Frontal cortex (tissue), 4 donors: ENCODE measurements at places on chromosomes 3 and 15. TPM values are rescaled to one million over a fixed set of nuclear protein-coding genes. Genes with fewer than 3 reads are reported as not detected.

DNA sequence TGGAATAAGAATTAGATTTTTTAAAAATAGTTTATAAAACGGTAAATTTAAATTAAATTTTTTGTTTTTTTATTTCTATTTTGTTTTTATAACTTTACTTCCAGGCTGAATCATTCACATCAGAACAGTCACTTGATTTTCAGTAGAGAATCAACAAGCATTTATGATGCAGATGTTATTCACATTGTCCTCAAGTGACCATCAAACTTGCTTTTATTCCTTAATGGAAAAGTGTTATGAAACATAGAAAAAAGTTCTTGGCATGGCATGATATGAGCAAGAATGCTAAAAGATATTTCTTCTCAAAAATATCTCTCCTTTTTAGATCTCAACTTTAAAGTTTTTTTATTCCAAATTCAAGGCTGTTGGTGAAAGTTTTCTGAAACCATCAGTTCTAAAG is 70.9 kb upstream of the TGFBR2 start:
- DNase-seq = no peak

DNA sequence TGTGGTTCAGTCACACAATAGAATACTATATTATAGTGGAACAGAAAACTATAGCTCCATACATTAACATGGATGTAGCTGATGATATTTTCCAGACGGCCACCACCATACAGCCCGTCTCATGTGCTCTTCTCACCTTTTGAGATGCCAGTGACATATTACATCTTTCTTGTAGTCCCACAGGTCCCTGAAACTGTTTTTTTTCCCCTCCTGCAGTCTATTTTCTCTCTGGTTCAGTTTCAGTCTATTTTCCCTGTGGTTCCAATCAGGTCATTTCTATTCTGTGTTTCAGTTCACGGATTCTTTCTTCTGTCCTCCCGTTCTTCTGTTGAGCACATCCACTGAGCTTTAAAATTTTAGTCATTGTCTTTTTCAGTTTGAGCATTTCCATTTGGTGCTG is 72.2 kb downstream of the PPCDC start:
- DNase-seq = no peak

DNA sequence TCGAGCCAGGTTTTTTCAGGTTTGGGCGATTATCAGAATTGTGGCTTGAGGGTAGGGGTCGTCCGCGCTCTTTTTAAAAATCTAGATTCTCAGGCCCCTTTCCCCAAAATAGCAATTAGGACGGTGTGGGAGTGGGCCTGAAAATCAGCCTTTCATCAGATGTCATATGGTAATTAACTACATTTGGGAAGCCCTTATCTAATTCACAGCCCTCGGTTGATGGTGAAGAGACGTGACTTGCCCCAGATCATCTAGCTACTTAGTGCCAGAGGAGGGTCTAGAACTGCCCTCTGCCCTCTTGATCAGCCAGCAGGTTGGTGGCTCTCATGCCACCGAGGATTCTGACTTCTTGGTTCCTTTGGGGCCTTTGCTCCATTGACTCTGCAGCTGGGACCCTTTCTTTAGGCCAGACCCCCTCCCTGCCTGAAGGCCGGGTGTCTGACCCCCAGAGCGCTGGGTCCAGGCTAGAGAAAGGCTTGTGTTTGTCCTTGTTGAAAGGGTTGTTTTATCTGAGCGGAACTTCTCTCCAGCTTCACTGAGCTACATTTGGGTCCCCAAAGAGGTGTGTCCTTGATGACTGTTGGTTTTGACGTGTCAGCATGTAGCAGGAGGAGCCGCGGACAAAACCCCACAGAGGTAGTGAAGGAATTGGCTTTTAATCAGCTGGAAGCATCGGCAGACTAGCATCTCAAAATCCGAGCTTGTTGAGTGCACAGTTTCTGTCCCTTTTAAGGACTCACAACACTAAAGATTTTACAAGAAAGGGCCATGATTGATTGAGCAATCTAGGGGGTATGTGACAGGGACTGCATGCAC is 857 bp downstream of the AEN start:
- DNase-seq = no peak

GRCh38 chr3:79885407-79885806 is 117.6 kb upstream of the ROBO1 start:
- DNase-seq = no peak

CPNE9 gene
- 0.41 TPM for total RNA-seq

DNA sequence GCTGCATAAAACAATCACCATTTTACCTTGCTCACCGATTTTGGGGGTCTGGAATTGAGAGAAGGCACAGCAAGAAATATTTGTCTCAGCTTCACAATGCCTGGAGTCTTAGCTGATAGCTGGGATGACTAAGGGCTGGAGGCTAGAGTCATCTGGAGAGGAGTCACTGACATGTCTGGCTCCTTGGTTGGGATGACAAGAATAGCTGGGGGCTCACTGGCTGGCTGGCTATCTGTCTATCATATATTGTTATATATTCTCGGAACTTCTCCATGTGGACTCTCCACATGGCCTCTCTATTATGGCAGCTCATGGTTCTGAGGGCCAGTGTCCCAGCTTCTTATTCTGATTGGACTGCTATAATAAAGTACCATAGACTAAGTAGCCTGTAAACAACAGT is 20.0 kb upstream of the TRIM71 start:
- no peak for DNase-seq

DNA sequence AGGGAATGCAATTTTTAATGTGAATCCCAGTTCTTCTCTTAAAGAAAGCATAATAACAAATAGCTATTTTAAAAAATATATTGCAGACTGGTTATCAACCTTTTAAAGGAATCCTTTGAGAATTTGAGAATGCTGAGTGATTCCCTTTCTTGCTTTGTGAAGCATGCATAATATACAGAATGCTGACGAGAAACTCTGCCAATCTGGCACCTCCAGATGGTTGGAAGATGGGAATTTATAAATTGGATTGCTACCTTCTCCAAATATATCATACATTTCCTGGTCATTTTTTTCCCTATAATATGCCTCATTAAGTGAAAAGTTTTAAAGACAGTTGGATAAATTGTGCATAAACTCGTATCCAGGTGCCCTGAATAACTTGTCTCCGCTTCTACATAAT is 333.9 kb upstream of the ARPP21 start:
- no peak for DNase-seq

DNA sequence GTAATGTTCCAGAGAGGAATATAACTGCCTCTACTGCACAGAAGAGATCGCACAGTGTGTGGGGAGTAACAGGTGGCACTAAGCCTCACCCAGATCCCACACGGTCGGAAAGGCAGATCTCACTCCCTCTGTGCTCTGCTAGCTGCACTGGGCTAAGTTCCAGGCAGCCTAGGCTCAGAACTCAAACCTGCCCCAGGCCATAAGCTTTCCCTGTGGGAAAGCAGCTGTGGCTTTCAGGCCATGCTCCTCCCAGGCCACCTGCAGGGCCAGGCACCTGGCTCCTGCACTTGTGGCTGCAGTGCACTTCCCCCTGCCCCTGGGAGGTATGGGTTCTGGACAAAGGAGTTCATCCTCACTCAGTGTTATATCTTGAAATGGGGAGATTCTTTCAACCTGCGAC is 27.5 kb downstream of the PCCB start:
- DNase-seq = no peak

DNA sequence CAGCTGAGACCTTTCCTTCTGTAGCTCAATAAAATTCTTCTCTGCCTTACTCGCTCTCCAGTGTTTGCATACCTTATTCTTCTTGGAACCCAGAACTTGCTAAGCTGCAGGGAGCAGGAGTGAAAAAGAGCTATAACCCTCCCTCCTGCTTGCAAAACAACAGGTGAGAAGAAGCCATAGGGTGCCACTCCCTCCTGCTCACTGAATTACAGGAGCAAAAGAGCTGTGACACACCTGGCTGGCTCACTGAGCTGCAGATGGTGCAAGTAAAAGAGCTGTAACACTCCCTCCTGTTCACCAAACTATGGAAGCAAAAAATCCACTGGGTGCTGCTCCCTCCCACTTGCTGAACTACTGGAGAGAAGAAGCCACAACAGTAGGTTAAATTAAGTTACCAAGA is 44.2 kb upstream of the C2CD4B start:
- no peak for DNase-seq

HRH1 gene
- total RNA-seq = 2.0 TPM

DNA sequence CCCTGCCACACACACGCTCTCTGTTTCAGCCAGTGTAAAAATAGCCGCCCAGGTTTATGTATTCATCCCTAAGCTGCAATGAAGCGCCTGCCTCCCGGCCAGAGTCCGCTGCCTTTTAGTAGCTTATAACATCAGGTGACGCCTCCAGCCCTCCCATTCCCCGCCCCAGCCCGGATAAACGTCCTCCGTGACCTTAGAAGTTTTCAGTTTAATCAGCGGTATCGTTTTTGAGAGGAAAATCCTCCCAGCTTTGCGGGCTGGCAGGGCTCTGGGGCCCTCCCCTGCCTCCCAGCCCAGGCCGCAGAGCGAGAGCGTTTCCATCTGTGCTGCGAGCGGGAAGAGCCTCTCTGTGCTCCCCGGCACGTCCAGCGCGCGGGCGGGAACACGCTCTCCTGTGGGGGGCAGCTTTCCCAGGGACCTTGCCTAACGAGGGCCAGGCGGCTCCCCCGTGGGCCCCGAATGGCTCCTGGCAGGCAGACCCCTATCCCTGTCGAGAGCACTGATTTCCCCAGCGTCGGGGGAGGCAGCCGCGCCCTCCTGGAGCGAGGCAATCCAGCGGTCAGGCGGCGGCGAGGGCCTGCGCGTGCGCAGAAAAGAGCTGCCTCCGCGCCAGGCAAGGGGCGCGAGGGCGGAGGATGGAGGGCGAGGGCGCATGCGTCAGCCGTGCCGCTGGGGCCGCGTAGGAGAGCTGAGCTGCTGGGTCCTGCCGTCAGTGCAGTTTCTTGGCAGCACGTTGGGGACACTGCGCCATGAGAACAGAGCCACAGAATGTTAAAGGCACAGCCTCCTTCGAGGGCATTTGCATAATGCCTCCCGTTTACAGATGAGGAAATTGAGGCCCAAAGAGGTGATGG is 71.1 kb downstream of the CCNL1 start:
- peak; percentile 88 for DNase-seq

VPS13C gene
- total RNA-seq = 95.4 TPM

DNA sequence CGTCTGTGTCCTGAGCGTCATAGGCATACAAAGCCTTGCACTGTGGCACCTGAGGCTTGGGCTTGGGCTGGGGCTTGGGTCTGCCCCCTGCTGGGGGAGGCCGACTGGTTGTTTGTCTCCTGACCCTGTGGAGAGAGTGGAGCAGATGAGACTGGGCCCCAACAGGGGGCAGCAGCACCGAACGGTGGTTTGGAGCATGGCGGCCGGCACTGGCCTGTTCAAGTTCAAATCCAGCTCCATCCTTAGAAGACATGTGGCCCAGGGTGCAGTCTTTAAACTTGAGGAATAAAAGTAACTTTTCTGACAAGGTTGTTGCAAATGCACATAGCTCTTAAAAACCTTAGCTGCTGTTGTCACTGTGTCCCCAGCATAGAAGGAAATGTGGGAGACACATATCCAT is 33.3 kb downstream of the CCNB2 start:
- no peak for DNase-seq

TRPM1 gene
- not detected for total RNA-seq

CRABP1 gene
- total RNA-seq = 13.9 TPM

GRCh38 chr3:188944108-188944507 is 227.7 kb upstream of the TPRG1 start:
- no peak for DNase-seq

DNA sequence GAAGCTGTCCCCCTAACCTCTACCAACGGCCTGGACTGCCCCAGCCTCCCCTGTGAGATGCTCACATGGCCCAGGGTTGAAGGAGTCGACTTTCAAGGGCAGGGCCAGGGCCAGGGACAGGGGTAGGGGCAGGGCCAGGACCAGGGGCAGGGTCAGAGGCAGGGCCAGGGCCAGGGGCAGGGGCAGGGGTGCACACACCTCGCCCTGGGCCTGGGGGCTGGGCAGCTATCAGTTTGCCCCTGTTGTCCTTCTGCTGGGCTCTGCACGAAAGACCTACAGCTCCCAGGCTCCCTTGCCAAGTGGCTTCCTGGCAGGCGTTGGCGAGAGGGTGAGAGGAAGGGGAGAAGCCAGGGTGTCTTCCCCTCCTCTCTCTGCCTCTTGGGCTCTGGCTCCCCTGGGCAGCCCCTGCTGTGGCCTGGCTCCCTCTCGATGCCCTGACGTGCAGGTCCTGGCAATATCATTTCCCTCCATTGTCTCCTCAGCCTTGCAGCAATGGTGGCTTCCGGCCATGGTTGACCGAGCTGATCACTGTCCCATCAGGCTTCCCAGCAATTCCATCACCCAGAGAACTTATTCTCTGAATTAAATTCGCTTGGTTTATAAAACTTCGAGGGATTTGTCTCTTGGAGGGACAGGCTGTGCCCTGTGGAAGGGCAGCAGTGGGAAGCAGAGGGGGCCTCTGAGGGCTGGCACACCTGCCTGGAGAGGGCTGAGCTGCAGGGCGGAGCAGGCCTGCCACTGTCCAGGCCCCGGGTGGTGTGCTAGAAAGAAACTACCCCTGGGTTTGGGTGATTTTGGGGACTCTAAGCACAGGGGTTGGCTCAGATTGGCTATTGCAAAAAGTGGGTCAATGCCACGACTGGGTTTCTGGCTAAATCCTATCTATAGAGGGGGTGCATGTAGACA is 13.9 kb downstream of the PRR23E start:
- DNase-seq = no peak

CD96 gene
- total RNA-seq = not detected

- no peak for DNase-seq
Observed at GRCh38 chr3:27378331-27378730, 9.1 kb upstream of the NEK10 start.

- DNase-seq = no peak
Observed at GRCh38 chr3:8307545-8308110, 194.0 kb upstream of the LMCD1 start.

DNA sequence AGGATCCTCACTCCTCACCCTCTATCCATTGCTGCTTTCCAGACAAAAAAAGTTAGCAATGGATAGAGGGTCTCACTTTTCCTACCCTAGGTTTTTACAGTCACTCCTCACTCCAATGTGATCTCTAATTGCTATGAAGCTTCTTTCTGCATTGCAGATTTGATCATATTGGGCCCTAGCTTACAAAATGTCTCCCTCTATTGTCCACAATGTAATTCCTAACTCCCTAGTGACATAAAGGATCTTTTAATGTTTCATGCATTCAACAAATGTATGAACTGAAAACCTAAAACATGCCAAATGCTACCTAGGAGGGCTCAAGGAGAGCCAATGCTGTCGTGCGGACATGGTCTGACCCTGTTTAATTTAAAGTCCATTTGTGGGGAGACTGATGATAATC is 234.8 kb downstream of the CADM2 start:
- DNase-seq = no peak

- peak; percentile 53 for DNase-seq
Observed at GRCh38 chr3:6860954-6861624, at the start of gene GRM7. Gene GRM7, plus strand, starts transcription at chr3:6861115.

- no peak for DNase-seq
Observed at GRCh38 chr3:29775340-29775739, 494.5 kb downstream of the RBMS3 start.

GRCh38 chr15:62212741-62213140 is 47.7 kb upstream of the C2CD4B start:
- no peak for DNase-seq

DNA sequence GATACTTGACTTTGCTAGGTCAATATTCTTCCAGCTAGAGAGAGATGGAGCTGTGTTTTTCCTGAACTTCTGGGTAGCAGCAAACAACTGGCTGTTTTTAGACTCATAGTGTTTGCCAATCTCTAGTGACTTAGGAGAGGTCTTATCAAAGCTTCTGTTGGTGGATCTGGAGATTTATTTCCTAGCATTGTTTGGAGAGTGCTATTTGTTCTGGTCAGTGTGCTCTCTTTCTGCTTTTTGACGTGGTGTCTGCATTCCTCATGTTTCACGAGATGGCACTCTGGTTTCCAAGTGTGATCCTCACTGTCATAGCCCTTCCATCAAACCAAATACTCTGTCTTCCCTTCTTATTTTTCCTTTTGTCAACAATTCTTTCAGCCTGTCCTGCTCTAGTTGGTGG is 88.6 kb upstream of the DAZL start:
- no peak for DNase-seq

NLGN1 gene
- total RNA-seq = 59.1 TPM

DCP1A gene
- 9.4 TPM for total RNA-seq

SPINT1 gene
- 1.6 TPM for total RNA-seq
